ENCODE measurements at places on chromosomes 5 and 9. TPM values are rescaled to one million over a fixed set of nuclear protein-coding genes. Genes with fewer than 3 reads are reported as not detected.

DNA sequence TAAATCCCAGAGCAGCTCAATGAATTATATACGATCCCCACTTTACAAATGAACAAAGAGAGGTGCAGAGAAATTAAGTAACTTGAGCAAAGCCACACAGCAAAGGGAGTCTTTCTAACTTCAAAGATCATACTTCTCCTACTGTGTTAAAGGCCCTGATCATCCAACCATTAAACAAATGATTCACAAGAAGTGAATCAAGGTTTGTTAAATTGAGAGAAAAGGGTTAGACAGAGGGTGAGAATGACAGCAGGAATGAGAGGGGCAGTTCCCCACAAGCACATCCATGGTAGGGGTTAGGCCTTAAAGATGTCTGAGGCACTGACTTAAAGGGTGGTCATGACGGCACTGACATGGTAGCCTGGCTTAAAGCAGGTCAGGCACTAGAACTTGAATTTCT, 10.7 kb downstream of the IDNK start:
- DNase-seq = no peak

The NUTM2G gene
- not detected for total RNA-seq

The ANKRD34B gene
- not detected for total RNA-seq

The GABBR2 gene
- total RNA-seq = not detected

DNA sequence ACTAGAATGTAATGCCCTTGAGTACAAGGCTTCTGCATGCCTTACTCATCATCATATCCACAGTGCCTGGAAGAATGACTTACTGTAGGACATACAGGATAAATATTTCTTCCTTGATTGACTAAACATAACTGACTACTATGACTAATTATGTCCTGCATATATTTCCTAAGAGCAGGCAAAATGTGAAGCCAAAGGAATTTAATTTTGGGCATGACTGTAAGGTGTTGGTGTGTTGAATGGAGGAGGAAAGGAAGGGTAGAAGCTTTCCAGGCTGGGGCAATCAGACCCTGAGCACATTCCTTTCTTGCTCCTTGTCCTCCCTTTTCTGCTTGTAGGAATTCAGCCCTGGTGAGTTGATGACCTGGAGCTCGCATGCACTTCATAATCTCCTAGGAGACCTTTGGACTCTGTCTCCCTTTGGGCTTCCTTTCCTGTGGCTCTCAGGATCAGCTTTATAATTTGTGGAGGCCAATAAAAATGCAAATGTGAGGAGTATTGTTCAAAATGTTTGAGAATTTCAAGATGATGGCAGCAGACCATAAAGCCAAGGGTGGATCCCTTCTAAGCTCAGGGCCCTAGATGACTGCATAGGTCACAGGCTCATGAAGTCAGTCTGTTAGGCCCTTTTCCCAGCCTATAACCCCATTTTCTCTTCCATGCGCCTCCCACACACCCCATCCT, 174.0 kb downstream of the HMHB1 start:
- DNase-seq = peak; percentile 4

GRCh38 chr5:36741128-36741527, 134.7 kb downstream of the SLC1A3 start:
- DNase-seq = no peak

DNA sequence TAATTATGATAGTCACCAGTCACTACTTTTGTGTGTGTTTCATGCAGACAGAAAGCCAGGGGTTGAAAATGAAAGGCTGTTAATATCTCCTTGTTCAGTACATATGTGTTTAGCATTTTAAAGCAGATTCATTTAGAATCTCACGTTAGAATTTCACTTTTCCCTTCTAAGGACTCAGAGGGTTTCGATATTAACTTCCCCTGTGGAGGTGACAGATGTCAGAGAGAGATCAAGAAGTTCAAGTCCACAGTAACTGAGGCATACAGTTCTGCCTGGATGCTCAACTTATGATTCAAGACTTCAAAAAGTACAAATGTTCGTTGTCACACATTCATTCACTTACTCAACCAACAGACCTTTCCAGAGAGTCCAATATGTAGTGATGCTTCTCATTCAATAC, 251.1 kb downstream of the EBF1 start:
- DNase-seq = no peak

GRCh38 chr5:6026766-6027406, 351.5 kb downstream of the MED10 start:
- DNase-seq = no peak

- DNase-seq = no peak
Measured at GRCh38 chr9:6829536-6829935, 71.8 kb downstream of the KDM4C start.

GRCh38 chr5:59487772-59488729, 405.5 kb downstream of the PDE4D start:
- no peak for DNase-seq

DNA sequence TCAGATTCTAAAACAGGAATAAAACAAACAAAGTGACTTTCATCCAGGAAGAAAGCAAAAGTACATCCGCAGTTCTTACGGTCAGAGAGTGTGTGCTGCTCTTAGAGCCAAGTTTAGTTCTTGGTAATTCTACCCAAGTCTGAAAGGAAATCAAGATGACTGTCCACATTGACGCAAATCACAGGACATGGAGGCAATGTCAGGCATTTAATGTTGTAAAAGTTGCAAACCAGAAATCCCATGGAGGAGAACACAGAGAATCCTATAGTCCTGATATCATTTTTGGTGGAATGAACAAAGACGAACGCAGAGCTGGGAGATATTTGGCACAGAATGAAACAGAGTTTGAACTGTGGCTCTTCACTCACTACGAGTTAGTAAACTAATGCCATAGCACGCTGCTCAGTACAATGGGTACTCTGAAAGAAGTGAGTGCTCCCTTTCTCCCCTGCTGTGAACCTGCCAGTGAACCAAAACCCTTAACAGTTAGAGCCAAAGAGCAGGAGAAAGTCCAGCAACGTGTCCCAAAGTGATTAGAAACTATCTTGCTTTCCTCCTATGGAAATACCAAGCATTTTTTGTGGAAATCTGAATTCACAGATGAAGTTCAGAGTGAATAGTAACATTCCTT, 74.3 kb downstream of the MUSK start:
- peak; percentile 70 for DNase-seq

DNA sequence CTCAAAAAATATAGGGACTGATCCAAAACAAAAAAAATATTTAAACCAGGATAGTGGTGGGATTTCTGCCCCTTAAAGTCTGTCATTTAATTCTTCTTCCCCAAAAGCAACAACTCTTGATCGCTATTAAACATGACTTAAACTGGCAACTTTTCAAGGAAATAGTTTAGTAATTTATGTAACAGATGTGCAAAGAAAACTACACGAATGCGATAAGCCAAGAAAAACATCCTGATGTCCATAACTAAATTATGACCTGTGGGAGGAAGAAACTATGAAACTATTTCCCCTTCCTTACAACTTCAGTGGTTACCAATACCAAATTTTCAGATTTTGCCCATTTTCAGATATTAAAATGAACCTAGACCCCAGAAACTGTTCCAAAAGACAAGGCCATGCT, 31.5 kb downstream of the CLINT1 start:
- DNase-seq = no peak

The TAF11L11 gene
- not detected for total RNA-seq

GRCh38 chr9:18605766-18606180, 131.8 kb downstream of the ADAMTSL1 start:
- peak; percentile 56 for DNase-seq

GRCh38 chr9:135087489-135087792, at the start of gene OLFM1:
Gene OLFM1, plus strand, starts transcription at chr9:135087668. Its CDS starts 322 bp downstream, at chr9:135087990.
- peak; percentile 28 for DNase-seq

GRCh38 chr5:124997186-124997893, 250.9 kb upstream of the ZNF608 start:
- no peak for DNase-seq

- DNase-seq = peak; percentile 47
Measured at GRCh38 chr9:16869131-16869881, 1.2 kb downstream of the BNC2 start.

DNA sequence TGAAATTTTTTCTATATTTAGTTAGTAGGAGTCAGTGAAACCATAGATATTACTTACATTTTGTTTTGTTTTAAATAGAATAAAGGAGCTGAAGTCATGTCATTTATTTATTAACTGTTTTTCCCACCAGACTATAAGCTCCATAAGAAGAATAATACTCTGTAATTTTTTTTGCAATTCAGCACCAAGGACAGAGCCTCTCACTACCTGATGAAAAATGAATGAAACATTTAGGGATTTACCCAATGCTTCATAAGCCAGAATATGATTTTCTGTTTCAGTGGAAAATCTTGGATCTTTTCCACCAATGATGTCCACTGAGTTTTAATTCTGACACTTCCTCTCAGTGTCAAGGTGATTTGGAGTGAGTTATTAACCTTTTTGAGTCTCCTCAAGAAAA, 624.9 kb upstream of the GRAMD2B start:
- peak; percentile 36 for DNase-seq

DNA sequence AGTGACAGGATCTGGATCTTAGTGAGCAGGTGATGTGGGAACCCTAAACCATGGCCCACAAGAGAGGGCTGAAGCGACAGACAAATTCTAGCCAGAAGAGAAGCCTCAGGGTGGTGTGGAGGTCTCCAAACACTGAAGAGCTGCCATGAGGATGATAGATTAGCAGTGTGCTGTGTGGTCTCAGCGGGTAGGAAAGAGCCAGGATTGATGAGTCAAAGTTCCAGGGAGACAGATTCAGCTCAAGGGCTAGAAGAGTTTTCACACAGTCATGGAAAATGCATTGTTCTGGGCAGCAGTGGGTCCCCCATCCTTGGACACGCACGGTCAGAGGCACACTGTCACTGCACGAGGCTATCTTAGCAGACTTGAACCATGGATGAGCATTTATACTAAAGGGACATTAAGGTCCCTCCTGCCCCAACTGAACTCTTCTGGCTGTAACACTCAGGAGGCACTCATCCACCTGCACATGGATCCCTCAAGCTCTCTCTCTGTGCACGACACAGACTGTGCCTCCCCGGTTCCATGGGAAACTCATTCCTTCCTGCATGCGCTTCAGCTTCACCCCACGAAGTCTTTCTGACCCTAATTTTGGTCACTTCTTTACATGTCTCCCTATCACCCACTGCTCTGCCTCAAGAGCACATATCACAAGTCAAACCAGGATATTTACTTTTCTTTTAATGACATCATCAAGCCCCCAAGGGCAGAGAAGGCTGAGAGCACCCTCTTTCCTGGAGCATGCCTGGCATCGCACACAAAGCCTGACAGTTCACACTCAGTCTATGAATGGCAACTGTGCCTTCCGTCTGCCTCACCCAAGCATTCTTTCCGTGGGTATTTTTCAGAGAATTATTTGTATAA, 84.8 kb downstream of the TLE1 start:
- peak; percentile 60 for DNase-seq

DNA sequence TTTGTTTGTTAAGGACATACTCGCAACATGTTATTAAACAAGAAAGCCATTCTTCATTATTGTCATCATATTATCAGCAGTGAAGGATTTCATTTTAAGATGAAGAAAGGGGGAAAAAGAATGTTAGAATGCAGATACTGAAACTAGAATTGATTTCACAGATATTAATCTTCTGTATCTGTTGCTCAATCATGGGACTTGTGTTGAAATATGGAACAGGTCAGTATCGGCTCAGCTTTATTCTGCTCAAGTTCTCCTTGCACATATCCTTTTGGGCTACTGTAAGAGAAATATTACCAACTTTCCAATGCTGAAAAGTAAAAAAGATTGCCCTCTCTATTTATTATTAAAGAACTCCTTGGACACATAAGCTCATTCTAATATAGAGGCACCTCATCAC, 13.8 kb upstream of the ANXA1 start:
- DNase-seq = no peak

The GFM2 gene
- total RNA-seq = 34.2 TPM

The ORM1 gene
- total RNA-seq = not detected

- no peak for DNase-seq
Measured at GRCh38 chr5:39413771-39414170, 11.0 kb downstream of the DAB2 start.

DNA sequence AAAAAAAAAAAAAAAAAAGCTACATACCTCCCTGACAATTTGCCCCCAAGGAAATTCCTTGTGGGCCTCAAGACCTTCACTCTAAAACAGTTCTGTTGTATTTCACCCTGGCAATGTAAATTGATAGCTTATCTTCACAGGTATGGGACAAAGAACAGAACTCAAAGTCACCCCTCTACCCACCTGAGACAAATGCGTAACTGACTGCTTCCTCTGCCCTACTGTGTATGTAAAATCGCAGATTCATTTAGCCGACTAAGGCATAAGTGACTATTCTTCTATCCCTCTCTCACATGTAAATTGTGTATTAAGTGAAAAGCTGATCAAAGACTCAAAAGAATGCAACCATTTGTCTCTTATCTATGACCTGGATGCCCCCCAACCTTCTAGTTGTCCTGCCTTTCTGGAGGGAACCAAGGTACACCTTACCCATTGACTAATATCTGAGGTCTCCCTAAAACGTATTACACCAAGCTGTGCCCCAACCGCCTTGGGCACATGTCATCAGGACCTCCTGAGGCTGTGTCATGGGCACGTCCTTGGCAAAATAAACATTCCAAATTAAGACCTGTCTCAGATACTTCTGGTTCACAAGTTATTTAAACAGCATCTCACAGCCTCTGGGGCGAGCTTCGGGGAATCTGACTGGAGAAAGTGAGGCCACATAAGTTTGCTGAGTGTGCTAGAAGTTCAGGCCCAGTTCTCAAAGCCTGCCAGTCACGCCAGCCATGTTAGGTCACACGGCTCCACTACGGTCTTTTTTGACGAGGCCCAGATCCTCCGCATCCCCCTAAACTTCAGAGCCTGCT, 954 bp downstream of the TBCA start:
- no peak for DNase-seq

GRCh38 chr9:130364619-130365322, 80.0 kb upstream of the ASS1 start:
- peak; percentile 82 for DNase-seq

GRCh38 chr5:14672484-14673394, 8.2 kb downstream of the OTULIN start:
- DNase-seq = peak; percentile 18

DNA sequence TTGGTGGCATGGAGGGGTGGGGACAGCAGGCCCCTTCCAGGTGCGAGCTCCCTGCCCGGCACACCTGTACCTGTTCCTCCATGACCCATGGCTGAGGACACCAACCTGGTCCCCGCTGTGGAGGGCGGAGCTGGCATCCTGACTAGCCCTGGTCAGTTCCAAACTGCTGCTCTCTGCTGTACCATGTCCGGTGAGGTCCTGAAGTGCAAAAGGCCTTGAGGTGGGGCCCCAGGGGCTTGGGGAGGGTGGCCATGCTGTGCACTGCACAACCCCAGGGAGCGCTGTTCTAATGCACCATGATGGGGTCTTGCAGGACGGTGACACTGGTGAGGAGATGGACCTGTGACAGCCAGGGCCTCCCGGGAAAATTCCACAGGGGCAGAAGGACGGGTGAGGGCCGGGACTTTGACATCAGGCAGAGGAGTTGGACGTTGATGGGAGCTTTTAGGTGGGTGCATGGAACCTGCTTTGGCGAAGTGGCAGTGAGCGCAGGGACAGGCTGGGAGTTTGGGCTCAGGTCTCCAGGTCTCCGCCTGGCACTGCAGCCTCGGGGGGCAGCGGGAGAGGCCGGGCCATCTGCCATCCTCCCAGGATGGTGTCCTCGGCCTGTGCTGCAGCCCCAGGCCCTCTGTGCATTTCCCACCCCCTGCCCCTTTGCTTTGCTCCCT, 38.9 kb downstream of the COL5A1 start:
- no peak for DNase-seq

The ARPC5L gene
- total RNA-seq = 33.8 TPM

The PHYHD1 gene
- total RNA-seq = 1.8 TPM

GRCh38 chr5:39178171-39178570, 41.2 kb downstream of the FYB1 start:
- DNase-seq = peak; percentile 50

- DNase-seq = peak; percentile 95
Measured at GRCh38 chr5:126354012-126354857, 69.0 kb upstream of the GRAMD2B start.

All from RPMI7951 (cell line).